ENCODE measurements at places on chromosomes 16 and 17. TPM values are rescaled to one million over a fixed set of nuclear protein-coding genes. Genes with fewer than 3 reads are reported as not detected.

Gene C16orf96
- not detected for total RNA-seq

Gene HAP1
- 0.53 TPM for total RNA-seq

Gene ENPP7
- not detected for total RNA-seq

Gene CAMKK1
- total RNA-seq, result 5.4 TPM

Gene CACNG1
- not detected for total RNA-seq

Gene SLC22A31
- 0.77 TPM for total RNA-seq

GRCh38 chr16:48687421-48688038 lies 77.5 kb upstream of the N4BP1 start:
- peak; percentile 82 for DNase-seq

- DNase-seq, result no peak
These were observed 109.6 kb downstream of the KCNJ2 start for GRCh38 chr17:70278844-70279462.

- no peak for DNase-seq
These were observed 18.1 kb upstream of the TBX2 start for GRCh38 chr17:61381537-61381936.

DNA sequence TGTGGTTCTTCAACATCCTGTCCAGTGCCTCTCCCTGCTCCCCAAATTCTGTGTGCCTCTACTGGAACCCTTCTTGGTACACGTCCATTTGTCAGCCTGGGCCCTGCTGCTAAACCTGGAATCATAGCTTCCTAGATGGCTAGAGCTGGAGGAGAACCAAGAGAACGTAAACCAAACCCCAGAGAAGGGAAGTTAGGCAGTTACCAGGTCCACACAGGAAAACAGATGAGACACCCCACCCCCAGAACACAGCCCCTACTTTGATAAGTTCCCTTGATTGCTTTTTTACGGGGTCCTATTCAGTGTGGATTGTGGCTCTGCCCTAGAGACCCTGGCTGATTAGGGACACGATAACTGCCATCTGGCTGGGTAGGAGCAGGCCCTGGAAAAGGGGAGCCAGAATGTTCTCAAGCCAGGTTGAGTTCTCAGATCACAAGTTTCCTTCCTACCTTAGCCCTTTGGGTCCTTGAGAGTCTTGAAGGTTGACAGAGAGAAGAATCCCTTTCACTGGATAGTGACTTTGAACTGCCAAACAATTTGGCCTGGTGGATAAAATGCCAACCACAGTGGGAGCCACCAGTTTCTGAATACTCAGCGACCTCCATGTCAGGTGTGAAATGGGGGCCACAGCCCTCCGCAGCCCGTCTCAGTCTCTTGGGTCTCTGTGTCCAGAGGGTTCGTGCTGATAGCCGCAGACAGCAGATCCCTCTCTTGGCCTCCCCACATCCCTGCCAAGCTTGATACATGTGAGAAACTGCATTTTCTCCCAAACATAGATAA lies 7.9 kb downstream of the TBX4 start:
- DNase-seq, result no peak

DNA sequence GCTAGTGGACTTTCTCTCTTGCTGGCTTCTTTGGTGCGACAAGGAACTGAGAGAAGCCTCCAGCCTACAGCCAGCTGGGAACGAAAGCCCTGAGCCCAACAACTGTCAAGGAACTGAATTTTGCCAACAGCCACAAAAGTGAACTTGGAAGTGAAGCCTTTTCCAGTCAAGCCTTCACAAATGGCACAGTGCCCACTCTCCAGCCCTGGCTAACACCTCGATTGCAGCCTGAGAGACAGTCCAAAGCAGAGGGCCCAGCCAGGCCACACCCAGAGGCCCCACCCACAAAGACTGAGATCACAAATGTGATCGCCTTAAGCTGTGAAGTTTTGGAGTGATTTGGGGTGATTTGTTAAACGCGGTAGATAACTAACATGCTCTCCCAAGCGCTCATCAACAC lies 244.6 kb upstream of the SDK2 start:
- DNase-seq, result no peak

- DNase-seq, result no peak
These were observed 7.8 kb upstream of the PDP2 start for GRCh38 chr16:66872559-66872942.

GRCh38 chr16:77985111-77985510 lies 37.2 kb upstream of the CLEC3A start:
- no peak for DNase-seq

GRCh38 chr16:89174055-89174827 lies 2.7 kb downstream of the CDH15 start:
- DNase-seq, result no peak

DNA sequence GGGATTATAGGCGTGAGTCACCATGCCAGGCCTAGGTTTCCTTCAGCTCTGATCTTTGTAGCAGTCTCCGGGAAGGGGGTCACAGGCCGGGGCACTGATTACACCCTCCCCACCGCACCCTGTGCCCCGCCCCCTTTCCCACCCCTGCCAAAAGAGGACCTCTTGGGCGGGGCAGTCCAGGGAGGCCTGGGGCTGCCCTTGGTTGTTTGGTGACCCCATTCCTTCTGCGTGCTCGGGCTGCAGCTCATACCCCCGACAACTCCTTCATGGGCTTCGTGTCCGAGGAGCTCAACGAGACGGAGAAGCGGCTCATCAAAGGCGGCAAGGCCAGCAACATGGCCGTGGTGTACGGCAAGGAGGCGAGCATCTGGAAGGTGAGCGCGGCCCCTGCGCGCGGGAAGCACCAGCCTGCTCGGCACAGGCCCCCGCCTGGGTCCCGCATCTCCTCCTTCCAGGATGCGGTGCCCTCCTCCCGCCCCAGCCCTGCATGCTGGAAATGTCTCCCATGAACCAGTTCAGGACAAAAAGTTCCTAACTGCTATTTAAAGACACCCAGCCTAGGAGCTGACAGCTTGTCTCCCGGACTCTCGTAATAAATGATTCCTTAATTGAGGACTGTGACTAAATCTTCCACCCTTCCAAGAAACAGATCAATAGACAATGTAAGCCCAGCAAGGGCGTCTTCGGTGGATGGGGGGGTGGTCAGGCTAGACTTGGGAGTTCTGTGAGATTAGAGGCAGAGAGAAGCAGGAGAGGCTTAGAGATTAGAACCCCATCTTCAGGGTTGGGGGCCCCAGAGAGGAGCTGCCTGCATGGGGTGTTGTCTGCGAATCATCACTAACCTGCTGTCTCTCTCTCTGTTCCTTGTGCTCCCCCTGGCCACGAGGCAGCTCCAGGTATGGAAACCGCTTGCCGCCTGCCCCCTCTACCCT lies 64.5 kb downstream of the MGAT5B start:
- DNase-seq, result no peak

DNA sequence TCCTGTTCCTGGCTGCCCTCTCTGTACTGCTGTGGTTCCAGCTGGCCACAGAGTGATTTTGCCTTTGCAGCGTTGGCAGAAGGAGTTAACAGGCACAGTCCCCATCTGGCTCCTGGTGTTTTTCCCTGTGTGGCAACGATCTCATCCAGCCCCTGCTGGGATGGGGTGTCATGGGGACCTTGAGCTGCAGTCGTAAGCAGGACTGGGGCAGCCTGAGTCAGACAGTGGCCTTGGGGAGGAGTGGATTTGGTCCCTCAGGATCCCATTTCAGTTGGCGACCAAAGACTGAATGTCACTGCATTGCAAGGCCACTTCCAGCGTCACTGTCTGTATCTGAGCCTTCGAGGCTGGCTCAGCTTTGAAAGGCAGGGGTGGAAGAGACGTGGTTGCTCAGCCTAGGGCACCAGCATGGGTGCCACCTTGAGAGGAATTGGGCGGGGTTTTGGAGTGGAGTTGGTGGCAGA lies 11.9 kb downstream of the TMEM94 start:
- no peak for DNase-seq

DNA sequence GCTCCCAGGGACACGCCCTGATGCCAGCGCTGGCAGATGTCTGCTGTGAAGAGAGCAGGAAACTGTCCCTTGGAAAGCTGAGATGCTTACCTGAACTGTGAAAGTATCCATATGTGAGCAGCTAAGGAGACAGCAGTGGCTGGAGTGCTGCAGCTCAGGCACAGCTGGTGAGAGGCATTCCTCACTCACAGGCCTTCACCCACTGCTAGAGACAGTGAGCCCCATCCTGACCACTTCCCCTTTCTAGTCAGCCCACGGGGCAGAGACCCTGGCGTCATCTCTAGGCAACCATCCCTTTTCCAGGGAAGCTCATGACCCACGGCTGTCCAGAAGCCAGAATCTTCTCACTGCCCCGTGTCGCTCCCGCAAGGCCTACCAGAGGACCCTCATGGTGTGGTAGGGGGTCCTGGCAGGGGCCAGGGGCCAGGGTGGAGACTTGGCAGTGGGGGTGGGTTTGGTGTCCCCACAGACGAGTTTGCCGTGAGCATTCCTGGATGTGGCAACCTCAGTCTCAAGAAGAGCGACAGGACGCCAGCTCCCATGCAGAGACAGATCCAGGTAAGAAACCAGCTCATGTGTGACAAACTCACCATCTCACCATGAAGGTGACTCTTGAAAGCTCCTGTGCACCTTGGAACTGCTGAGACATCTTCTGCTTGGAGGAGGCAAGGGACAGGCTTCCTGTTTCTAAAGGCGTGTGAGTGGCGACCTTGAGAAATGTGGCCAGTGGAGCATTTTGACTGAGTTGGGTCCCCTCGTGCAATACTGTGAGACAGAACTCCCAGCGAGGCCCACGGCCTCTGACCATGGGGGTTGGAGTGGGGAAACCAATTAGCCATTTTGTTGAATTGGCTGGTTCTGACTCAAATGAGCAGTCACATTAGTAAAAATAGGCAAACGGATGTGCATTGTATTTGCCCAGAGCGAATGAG lies at the start of gene SCIMP:
TSS of gene SCIMP (minus strand) at position 216 of the 932 bp plus-strand sequence. CDS start at position 111, 105 bp downstream.
- no peak for DNase-seq

DNA sequence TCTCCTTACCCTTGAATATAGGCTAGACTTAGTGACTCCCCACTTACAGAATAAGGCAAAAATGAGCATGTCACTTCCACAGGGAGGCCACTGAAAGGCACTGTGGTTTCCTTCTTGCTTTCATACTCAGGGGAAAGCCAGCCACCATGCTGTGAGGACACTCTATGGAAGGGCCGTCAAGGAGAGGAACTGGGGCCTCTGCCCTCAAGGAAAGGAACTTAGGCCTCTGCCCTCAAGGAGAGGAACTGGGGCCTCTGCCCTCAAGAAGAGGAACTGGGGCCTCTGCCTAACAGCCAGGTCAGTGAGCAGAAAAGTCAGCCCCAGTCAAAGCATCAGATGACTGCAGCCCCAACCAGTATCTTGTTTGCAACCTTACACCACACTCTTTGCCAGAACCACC lies 30.1 kb downstream of the VPS35 start:
- DNase-seq, result peak; percentile 19

Measured in SK-MEL-5 (cell line).